ENCODE measurements at places on chromosomes 7 and 10. TPM values are rescaled to one million over a fixed set of nuclear protein-coding genes. Genes with fewer than 3 reads are reported as not detected.

The CPXM2 gene
- 51.1 TPM for total RNA-seq

The AASS gene
- 6.3 TPM for total RNA-seq

The POT1 gene
- total RNA-seq: 12.6 TPM

GRCh38 chr7:26664735-26665416 lies 199.5 kb downstream of the SKAP2 start:
- no peaks in the 10 kb centered on the region for H3K27me3 ChIP-seq
- H3K27ac ChIP-seq: peak overlapping the region; percentile 52
- peaks cover 11% of the 10 kb centered on the region for H3K4me1 ChIP-seq
- H3K4me3 ChIP-seq: peak overlapping the region; percentile 42
- no peaks in the 10 kb centered on the region for H3K36me3 ChIP-seq
- DNase-seq: no peak

GRCh38 chr10:77987671-77988255 lies 41.6 kb downstream of the POLR3A start:
- H3K4me3 ChIP-seq: no peak overlapping the region
- peaks cover 33% of the 10 kb centered on the region for H3K36me3 ChIP-seq
- H3K27ac ChIP-seq: no peak overlapping the region
- DNase-seq: no peak

- peaks cover 17% of the 10 kb centered on the region for H3K27me3 ChIP-seq
- no peak overlapping the region for H3K4me3 ChIP-seq
- DNase-seq: no peak
- no peaks in the 10 kb centered on the region for H3K36me3 ChIP-seq
Measured at GRCh38 chr7:31683445-31684225, 3.4 kb upstream of the PPP1R17 start.

GRCh38 chr7:27933671-27934565 lies 194.0 kb downstream of the TAX1BP1 start:
- peaks cover 4% of the 10 kb centered on the region for H3K4me1 ChIP-seq
- H3K36me3 ChIP-seq: no peaks in the 10 kb centered on the region
- no peaks in the 10 kb centered on the region for H3K27me3 ChIP-seq
- no peak for DNase-seq

- H3K27ac ChIP-seq: no peak overlapping the region
- DNase-seq: no peak
- peaks cover 21% of the 10 kb centered on the region for H3K36me3 ChIP-seq
Measured at GRCh38 chr7:128323459-128324367, 20.0 kb downstream of the RBM28 start.

DNA sequence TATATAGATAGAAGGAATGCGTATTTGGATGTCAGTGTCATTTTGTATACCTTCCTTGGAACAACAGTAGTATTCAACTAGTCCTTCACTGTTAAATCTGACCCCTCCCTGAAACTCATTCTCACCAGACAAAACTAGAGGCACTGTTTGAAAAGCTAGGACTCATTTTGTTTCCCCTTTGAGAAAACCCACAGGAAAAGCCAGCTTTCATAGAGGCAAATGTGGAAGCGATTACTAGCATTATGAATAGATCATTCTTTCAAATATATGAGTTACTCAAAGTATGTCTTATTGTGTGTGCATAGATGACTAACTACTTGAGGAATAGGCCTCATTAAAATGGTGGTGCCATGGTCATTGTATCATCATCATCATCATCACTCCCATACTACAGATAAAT lies 1.9 kb upstream of the ASB15 start:
- H3K4me3 ChIP-seq: no peak overlapping the region
- no peak for DNase-seq
- H3K27ac ChIP-seq: no peak overlapping the region
- H3K36me3 ChIP-seq: no peaks in the 10 kb centered on the region

DNA sequence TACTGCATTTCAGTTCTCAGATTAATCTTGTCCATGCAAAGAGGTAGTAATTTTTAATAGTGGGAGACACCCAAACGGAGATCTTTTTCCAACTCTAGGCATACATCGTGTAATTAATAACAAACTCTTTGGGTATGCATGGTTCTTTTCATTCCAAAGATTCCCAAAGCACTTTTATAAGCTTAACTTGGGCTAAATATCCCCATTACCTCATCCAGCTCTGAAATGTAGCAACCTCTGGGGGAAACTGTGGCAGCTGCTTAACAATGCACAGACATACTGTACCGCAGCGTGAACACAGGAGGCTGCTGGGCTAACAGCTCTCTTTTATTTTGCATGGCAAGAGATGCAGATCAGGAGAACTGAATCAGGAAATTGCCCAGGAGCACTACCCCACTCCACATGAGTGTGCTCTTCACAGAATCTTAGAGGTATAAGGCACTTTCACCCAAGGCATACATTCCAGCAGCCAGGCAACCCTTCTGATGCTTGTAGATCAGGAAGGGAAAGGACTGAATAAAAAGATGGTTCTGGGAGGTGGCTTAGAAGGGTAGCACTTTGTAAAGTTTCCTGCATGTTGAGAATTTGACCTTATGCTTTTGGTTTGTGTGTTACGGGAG lies 114.4 kb upstream of the GLI3 start:
- no peak overlapping the region for H3K4me3 ChIP-seq
- H3K4me1 ChIP-seq: peaks cover 47% of the 10 kb centered on the region
- no peak overlapping the region for H3K27ac ChIP-seq
- H3K36me3 ChIP-seq: no peaks in the 10 kb centered on the region
- no peak for DNase-seq
- H3K27me3 ChIP-seq: no peaks in the 10 kb centered on the region

Data from type B pancreatic cell (in vitro differentiated cells).